PC-9 (cell line): ENCODE measurements at places on chromosomes 16 and 17. TPM values are rescaled to one million over a fixed set of nuclear protein-coding genes. Genes with fewer than 3 reads are reported as not detected.

OR3A3 gene
- total RNA-seq, result not detected in 2 replicates

RTN4RL1 gene
- 0.13 and 0.35 TPM in 2 replicates for total RNA-seq

EVI2B gene
- total RNA-seq, result not detected in 2 replicates

DNA sequence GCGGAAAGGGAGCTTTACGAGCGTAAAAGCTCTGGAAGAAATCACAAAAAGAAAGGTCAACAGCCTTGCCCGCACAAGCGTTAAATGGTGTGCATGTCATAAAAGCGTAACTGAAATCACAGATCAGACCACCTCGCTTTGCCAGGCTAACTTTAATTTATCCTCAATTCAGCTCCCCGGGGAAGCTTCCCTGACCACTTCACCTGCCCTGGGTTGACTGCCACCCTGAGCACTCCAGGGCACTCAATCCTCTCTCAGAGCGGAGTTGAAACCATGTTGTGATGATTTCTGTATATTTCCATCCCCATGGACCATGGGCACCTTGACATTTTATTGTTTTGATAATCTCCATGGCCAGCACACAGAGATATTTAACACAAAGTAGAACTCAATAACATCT, 16.1 kb upstream of the NAGS start:
- no peaks in the 10 kb centered on the region for H3K36me3 ChIP-seq
- no peaks in the 10 kb centered on the region for H3K4me1 ChIP-seq
- no peak for DNase-seq
- peaks cover 16% of the 10 kb centered on the region for H3K27me3 ChIP-seq
- no peak overlapping the region for H3K27ac ChIP-seq

DNA sequence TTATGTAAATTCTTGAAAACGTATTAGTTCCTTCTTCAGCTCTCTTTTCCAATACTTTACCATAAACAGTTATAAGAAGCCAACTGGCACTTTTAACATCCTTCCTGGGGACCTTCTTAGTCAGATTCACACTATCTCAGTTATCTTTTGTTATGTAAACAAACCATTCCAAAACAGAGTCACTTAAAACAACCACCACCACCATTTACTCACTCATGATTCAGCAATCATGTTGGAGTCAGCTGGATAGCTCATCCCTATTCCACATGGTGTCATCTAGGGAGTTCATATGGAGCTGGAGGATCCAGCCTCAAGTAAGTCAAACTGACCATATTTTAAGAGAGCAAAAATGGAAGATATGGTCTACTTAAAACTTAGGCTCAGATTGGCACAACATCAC, 240.3 kb upstream of the IRX3 start:
- H3K4me3 ChIP-seq, result no peak overlapping the region
- H3K27me3 ChIP-seq, result no peaks in the 10 kb centered on the region
- H3K27ac ChIP-seq, result no peak overlapping the region
- H3K36me3 ChIP-seq, result no peaks in the 10 kb centered on the region

MFAP4 gene
- total RNA-seq, result not detected in 2 replicates

- DNase-seq, result no peak
- no peak overlapping the region for H3K27ac ChIP-seq
- H3K36me3 ChIP-seq, result no peaks in the 10 kb centered on the region
- H3K4me3 ChIP-seq, result no peak overlapping the region
- no peaks in the 10 kb centered on the region for H3K4me1 ChIP-seq
These were observed 96.1 kb upstream of the SDK2 start for GRCh38 chr17:73740370-73740769.

DNA sequence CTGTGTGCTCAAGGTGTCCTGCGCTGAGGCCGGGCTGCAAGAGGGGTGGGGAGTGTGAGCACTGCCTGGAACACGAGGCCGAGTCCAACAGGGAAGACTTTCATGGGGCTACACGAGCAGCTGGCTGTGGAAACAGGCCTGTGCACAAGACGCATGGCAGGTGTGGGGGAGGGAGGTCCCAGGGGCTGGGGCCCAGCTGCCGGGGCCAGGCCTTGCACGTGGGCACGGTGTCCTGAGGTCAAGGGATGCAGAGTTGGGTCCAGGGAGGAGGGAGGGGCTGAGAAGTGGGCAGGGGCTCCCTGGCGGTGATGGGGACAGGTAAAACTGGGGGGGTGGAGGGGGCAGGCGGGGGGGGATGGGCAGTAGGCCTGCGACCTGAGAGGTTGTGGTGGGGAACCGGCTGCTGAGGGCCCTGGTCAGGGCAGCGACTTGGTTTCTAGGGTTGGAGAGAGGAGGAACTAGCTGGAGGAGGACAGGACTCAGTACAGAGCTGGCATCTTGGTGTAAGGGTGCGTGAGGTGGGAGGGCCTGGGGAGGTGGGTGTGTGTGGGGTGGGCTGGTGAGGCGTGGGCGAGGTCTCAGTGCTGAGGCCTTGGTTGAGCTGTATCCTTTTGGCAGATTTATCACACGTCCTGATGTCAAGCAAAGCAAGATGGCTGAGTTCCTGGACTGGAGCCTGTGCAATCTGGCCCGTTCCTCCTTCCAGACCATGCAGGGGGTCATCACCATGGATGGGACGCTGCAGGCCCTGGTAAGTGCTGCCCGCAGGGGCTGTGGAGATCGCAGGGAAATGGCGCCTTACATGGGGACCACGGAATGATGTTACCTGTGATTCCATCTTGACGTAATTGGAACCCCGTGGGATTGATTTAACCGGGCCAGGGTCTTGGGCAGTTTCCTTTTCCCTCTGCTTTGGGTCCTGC, 29.4 kb downstream of the TBCD start:
- H3K27ac ChIP-seq, result no peak overlapping the region
- no peak overlapping the region for H3K4me3 ChIP-seq
- no peak for DNase-seq
- no peaks in the 10 kb centered on the region for H3K36me3 ChIP-seq
- H3K27me3 ChIP-seq, result no peaks in the 10 kb centered on the region

DNA sequence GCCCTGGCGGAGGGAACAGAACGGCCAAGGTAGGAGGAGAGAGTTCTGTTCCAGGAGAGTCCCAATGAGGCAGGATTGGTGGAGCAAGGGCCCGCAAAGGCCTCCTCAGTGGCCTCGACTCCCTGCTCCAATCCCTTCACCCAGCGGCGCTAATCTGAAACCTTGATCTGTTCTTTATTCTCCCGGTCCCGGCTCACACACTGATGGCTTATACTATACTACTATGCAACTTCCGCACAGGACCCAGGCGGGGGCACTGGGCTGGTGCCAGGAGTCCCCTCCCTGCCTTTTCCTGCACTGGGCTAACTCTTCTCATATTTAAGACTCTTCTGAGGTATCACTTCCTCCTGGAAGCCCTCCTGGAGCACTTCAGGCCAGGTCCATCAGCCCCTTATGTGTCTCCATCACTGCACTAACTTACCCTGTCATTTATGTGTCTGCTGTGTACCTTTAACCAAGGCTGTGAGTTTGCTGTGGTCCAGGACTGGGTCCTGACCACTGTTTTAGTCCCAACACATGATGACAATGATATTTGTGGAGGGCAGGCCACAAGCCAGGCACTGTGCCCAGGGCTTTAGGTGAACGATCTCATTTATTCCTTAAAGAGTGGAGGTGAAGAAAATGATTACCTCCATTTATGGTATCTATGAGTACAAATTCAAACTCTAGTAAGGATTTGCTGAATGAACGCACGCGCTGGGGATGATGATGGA, 6.8 kb downstream of the CCDC102A start:
- DNase-seq, result no peak
- no peaks in the 10 kb centered on the region for H3K27me3 ChIP-seq
- H3K4me1 ChIP-seq, result no peaks in the 10 kb centered on the region
- H3K27ac ChIP-seq, result no peak overlapping the region
- no peak overlapping the region for H3K4me3 ChIP-seq
- no peaks in the 10 kb centered on the region for H3K36me3 ChIP-seq

GRCh38 chr17:57433452-57433851, 177.1 kb downstream of the MSI2 start:
- H3K4me1 ChIP-seq, result no peaks in the 10 kb centered on the region
- H3K4me3 ChIP-seq, result no peak overlapping the region
- no peaks in the 10 kb centered on the region for H3K36me3 ChIP-seq
- H3K27me3 ChIP-seq, result peaks cover 5% of the 10 kb centered on the region; the same call in 1 of the 2 replicates
- H3K27ac ChIP-seq, result no peak overlapping the region

- H3K36me3 ChIP-seq, result no peaks in the 10 kb centered on the region
- no peaks in the 10 kb centered on the region for H3K4me1 ChIP-seq
- H3K27ac ChIP-seq, result no peak overlapping the region
- peak; percentile 25 for DNase-seq
- H3K27me3 ChIP-seq, result no peaks in the 10 kb centered on the region
These were observed 160.1 kb downstream of the MAP2K4 start for GRCh38 chr17:12180644-12181261.

DNA sequence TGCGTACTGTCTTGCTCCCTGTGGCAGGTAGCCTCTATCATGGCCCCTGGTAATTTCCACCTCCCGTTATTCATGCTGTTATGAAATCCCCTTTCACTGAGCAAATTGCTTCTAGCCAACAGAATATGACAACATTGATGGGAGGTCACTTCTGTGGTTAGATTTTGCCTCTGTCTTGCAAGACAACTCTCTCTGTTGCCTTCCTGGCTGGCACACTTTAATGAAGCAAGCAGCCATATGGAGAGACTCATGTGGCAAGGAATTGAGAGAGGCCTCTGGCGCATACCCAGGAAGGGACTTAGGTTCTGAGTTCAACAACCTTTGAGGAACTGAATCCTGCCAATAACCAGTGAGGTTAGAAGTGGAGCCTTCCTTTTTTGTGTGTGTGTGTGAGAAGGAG, 51.8 kb upstream of the GPRC5B start:
- no peaks in the 10 kb centered on the region for H3K4me1 ChIP-seq
- peaks cover 89% of the 10 kb centered on the region for H3K27me3 ChIP-seq
- H3K4me3 ChIP-seq, result no peak overlapping the region

- no peaks in the 10 kb centered on the region for H3K27me3 ChIP-seq
- peaks cover 55% of the 10 kb centered on the region for H3K4me1 ChIP-seq
- H3K36me3 ChIP-seq, result peaks cover 20% of the 10 kb centered on the region
- DNase-seq, result no peak
- H3K27ac ChIP-seq, result peak overlapping the region; percentile 96
- peak overlapping the region; percentile 97 for H3K4me3 ChIP-seq
These were observed 1.4 kb downstream of the TRAF4 start for GRCh38 chr17:28744972-28745785.

DNA sequence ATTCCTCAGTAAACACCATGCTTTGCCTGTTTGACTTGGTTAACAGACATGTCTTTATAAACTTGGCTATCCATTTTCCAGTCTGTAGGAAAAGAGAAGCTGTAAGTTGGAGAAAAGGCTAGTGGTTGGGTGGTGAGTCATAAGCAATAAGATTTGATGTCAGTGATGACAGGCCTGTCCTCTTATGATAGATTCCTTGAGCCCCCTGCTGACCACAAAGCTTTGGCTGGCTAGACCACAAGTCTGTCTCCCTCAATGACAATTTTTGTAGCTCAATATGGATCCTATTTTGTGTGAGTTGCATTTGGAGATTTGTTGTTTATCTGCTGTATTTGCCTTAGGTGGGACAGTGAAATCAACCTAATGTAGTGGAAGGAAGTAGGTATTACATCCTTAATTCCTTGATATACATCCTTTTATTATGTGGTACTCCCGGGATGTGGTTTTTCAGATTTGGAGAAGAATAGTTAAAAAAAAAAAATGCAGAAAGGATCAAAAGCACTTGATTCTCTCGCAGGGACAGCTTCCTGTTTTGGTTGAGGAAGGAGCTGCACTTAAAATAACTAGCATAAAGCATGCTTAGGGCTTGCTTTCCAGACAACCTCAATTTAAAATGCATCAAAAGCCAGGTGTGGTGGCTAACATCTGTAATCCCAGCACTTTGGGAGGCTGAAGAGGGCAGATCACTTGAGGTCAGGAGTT, 67.4 kb downstream of the SIAH1 start:
- no peaks in the 10 kb centered on the region for H3K27me3 ChIP-seq
- DNase-seq, result no peak
- 0 out of 2 replicates have a peak, but pooled peaks cover 4% of the 10 kb centered on the region for H3K4me1 ChIP-seq
- H3K27ac ChIP-seq, result no peak overlapping the region
- H3K36me3 ChIP-seq, result peaks cover 5% of the 10 kb centered on the region; the same call in 1 of the 2 replicates

DNA sequence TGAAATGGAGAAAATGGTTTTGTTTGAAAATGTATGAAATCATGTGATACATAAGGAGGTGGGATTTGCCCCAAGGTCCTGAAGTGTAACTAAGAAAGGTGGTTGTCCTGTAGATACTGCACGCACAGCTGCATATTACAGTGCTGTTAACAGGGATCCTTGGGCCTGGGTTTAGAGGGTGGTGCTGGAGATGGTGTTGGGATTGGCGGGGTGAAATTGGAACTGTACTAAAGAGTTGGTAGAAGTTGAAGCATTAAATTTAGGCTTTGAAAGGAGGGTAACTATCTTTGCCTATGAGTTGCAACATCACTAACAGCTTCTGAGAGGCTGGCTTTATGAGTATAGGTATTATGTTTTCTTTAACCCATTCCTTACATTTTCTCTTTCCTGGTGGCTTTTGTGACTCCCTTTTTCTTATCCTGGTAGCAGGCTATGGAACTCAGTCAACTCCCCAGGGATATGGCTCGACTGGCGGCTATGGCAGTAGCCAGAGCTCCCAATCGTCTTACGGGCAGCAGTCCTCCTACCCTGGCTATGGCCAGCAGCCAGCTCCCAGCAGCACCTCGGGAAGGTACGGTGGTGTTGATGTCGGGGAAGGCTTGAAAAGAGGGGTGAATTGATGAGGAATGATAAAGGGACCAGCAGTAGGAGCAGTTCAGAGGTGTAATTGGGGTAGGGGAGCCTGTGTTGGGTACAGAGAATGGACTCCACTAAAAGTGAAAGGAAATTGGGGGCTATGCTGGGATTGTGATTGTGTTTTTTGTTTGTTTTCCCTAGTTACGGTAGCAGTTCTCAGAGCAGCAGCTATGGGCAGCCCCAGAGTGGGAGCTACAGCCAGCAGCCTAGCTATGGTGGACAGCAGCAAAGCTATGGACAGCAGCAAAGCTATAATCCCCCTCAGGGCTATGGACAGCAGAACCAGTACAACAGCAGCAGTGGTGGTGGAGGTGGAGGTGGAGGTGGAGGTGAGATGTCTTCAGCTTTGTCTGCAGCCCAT, 3.8 kb downstream of the FUS start:
- no peak overlapping the region for H3K27ac ChIP-seq
- no peaks in the 10 kb centered on the region for H3K27me3 ChIP-seq
- no peak for DNase-seq
- peaks cover 73% of the 10 kb centered on the region for H3K36me3 ChIP-seq
- no peak overlapping the region for H3K4me3 ChIP-seq

NPIPB9 gene
- 6.1 and 8.5 TPM in 2 replicates for total RNA-seq

GRCh38 chr16:58461056-58461455, 38.9 kb upstream of the NDRG4 start:
- H3K27ac ChIP-seq, result peak overlapping the region; percentile 6; the same call in 1 of the 2 replicates
- no peaks in the 10 kb centered on the region for H3K36me3 ChIP-seq
- no peak overlapping the region for H3K4me3 ChIP-seq
- peaks cover 9% of the 10 kb centered on the region; the same call in 1 of the 2 replicates for H3K27me3 ChIP-seq
- peaks cover 48% of the 10 kb centered on the region for H3K4me1 ChIP-seq

DNA sequence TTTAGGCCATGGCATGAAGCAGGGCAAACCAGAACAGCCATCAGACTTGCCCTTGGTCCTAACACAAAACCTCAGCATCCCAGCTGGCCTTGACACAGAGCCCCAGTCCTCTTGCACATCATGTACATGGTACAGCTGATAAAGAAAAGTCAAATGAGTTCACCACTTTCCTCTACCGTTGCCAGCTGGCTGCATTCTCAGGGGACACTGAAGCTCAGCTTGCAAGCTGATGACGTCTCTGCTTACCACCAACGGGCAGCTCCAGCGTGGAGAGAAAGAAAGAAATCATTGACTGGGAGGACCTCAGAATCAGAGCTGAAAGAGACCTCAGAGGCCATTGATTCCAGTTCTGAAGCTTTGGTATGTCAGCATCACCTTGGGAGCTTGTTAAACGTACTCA, 80.7 kb upstream of the CES5A start:
- no peak overlapping the region for H3K4me3 ChIP-seq
- DNase-seq, result no peak
- no peak overlapping the region for H3K27ac ChIP-seq
- no peaks in the 10 kb centered on the region for H3K4me1 ChIP-seq
- no peaks in the 10 kb centered on the region for H3K27me3 ChIP-seq
